ENCODE measurements at places on chromosomes 3 and 15.

GRCh38 chr3:123394391-123395020 lies 54.4 kb downstream of the ADCY5 start:
- no peak for DNase-seq

DNA sequence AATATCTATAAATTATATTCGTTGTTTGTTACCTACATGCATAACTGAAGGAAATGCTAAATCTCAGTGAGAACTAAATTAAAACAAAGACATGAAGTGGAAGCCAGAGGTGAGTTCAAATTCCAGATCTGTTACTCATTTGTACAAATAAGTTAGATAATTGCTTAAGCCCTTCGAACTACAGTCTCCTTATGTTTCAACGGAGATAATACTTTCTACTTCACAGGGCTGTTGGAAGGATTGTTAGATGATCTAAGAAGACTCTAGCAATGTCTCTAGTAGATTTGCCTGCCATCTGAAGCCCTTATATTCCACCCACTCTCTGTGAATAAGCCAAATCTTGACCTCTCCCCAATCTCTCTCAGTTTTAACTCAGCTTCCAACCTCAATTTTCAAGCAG lies 125.8 kb downstream of the P2RY1 start:
- no peak for DNase-seq

GRCh38 chr3:101027286-101027685 lies 34.1 kb upstream of the ABI3BP start:
- no peak for DNase-seq

GRCh38 chr3:65751123-65751700 lies 287.5 kb downstream of the MAGI1 start:
- no peak for DNase-seq

DNA sequence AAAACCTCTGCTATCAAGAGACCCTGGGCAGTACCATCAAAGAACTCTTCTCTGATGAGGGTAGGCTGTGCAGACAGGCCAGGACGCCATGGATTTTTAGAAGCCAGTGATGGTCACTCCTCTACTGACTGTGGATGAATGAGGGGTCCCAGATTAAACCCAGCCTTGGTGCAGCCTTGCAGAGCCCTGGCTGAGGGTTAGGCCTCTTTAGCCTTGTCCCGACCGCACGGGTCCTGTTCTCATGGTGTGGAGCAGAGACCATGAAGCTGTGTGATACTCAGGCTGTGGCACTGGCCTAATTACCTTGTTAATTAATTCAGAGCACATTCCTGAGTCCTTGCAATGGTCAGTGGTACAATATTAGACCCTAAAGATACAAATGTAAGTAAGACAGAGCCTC lies 71.7 kb downstream of the FBN1 start:
- DNase-seq, result no peak

DNA sequence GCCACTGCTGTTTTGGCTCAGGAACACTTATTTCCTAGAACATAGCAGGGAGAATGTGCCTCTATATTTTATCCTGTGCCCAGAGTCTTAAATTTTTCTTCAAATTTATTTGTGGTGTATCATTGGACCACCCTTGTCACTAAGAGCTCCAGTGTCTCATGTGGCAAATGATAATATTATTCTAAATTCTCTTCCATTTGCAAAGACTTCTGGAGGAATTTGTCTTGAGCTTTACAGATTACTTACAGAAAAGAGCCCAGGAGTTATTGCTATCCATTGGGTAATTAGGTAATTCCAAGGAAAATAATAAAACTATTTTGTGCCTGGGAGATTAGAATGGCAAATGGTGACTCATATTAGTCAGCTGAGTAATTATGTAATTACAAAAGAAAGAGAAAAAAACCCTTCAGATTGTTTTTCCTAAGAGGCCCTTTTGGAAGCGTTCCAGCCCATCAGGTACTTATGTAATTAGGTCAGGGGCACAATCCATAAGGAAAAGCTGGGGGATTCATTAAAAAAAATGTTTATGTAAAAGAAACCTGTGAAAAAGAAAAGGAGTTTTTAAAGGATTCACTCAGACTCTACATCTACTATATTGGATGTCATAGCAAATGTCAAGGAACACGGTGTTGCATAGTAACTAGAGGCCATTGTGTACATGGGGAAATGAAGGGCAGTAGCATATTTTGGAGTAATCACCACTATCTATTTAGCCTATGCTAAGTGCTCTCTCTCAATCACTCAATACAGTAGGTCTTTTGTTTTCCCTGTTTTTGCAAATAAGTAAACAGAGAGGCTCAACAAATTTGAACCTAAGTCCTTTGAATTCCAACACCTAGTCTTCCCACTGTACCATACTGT lies 380.9 kb upstream of the RARB start:
- no peak for DNase-seq

- DNase-seq, result no peak
Observed at GRCh38 chr15:70427167-70428120, 329.7 kb upstream of the TLE3 start.

GRCh38 chr3:195511136-195511535 lies 32.0 kb downstream of the PPP1R2 start:
- no peak for DNase-seq

GRCh38 chr3:66662894-66663293 lies 162.1 kb upstream of the LRIG1 start:
- no peak for DNase-seq

- DNase-seq, result no peak
Observed at GRCh38 chr3:8746780-8747345, 13.3 kb downstream of the CAV3 start.

GRCh38 chr3:194204042-194204987 lies 68.4 kb downstream of the HES1 start:
- no peak for DNase-seq

- no peak for DNase-seq
Observed at GRCh38 chr15:29480949-29481348, 211.3 kb upstream of the NSMCE3 start.

GRCh38 chr15:78077053-78077870 lies at the start of gene TBC1D2B:
TSS of gene TBC1D2B (minus strand) at chr15:78077711. CDS start at chr15:78077652, 59 bp downstream.
- peak; percentile 57 for DNase-seq
